ENCODE measurements at places on chromosomes 16 and 17. TPM values are rescaled to one million over a fixed set of nuclear protein-coding genes. Genes with fewer than 3 reads are reported as not detected.

SLC13A2 gene
- not detected for total RNA-seq

NACA2 gene
- total RNA-seq, result not detected

ABCC11 gene
- total RNA-seq, result under 0.01 TPM

SLC16A11 gene
- total RNA-seq, result 0.29 TPM

SP6 gene
- under 0.01 TPM for total RNA-seq

RGS9 gene
- 0.36 TPM for total RNA-seq

TNS4 gene
- total RNA-seq, result under 0.01 TPM

HOXB6 gene
- 0.59 TPM for total RNA-seq

NOXO1 gene
- under 0.01 TPM for total RNA-seq

GPR139 gene
- total RNA-seq, result not detected

MPHOSPH6 gene
- 20.9 TPM for total RNA-seq

ZNF821 gene
- 7.1 TPM for total RNA-seq

C17orf113 gene
- 0.29 TPM for total RNA-seq

C16orf96 gene
- total RNA-seq, result not detected

SLC35G6 gene
- total RNA-seq, result not detected

SOX8 gene
- total RNA-seq, result not detected

PDXDC1 gene
- total RNA-seq, result 90.5 TPM

TEFM gene
- 10.9 TPM for total RNA-seq

CLEC18C gene
- total RNA-seq, result 0.36 TPM

CCL2 gene
- total RNA-seq, result 56.3 TPM

Measured in osteoblast (primary cell).